Stimulated activated CD4-positive, alpha-beta T cell treated with anti-CD3 and anti-CD28 coated beads, TNF-alpha, amount 100 ng/mL, for 24 hours (primary cell): ENCODE measurements at places on chromosomes 6 and 20.

DNA sequence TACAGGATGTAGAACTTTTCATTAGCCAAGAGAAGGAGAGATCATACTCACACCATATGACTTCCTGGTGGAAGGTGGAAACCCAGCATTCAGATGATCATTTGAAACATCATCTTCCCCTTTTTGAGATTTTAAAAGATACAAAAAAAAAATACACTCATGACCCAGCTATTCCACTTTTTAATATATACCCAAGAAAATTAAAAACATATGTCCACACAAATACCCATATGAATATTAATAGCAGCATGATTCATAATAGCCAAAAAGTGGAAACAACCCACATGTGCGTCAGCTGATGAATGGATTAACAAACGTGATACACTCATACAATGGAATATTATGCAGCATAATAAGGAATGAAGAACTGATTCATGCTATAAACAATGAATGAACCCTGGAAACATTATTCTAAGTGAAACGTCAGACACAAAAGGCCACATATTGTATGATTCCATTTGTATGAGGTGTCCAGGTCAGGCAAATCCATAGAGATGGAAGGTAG lies 130.0 kb upstream of the SGK1 start:
- DNase-seq: no peak

GRCh38 chr6:168181876-168182275 lies 102.9 kb upstream of the FRMD1 start:
- no peak for DNase-seq

DNA sequence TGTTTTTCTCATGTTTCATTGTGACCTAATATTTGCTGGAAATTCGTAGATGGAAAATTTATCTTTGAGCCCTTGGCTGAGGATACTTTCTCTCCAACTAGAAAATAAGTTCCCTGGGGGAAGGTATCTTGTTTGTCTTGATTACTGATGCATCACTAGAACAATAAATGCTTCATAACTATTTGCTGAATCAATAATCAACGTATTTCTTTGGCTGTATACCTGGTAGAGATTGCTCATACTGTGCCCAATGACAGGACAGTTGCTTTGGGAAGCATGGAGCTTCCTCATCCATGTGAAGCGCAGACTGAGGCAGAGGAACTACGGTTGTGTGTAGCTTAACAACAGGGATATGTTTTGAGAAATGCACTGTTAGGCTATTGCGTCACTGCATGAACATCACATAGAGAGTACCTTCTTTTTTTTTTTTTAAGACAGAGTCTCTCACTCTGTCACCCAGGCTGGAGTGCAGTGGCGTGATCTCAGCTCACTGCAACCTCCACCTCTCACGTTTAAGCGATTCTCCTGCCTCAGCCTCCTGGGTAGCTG lies 34.2 kb upstream of the RPN2 start:
- no peak for DNase-seq

GRCh38 chr20:62313460-62314338 lies 10.9 kb downstream of the ADRM1 start:
- no peak for DNase-seq

DNA sequence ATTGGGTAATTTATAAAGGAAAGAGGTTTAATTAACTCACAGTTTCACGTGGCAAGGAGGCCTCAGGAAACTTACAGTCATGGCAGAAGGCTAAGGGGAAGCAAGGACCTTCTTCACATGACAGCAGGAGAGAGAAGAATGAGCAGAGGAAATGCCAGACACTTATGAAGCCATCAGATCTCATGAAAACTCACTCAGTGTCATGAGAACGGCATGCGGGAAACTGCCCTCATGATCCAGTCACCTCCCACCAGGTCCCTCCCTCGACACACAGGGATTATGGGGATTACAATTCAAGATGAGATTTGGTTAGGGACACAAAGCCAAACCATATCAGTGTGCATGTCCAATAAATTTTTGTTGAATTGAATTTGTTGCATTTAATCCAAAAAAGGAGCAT lies 52.0 kb downstream of the ECT2L start:
- no peak for DNase-seq

- no peak for DNase-seq
Measured at GRCh38 chr6:87791029-87791428, 89.0 kb upstream of the AKIRIN2 start.

DNA sequence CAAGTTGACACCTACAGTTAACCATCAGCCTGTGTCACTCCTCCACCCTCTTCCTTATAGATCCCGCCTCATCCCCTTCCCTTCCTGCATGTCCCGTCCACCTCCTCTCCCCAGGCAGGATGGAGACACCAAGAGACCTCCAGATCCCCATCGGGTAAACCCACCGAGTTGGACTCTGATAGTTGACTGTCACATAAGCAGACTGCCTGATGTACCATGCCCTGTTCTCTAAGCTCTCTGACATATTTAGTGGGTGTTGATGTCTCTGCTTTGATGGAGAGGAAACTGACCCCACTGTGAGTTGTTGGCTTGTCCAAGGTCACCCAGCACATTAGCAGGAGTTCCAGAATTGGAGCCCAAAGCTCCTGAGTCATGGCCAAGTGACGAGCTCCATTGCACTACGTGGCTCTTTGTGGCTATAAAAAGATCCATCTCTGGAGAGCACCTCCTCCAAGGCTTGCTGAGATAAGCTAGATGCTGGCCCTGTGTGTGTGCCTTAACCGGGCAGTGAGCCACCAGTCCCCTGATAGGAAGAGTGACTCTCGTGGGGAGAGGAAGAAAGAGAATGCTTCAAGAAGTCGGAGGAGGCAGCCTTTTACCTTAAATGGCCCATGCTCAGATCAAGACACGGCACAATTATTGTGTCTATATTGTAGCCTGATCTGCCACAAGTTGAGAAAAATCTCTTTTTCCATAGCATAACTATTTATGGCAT lies 236.0 kb upstream of the ECI2 start:
- DNase-seq: no peak
